Mesendoderm (in vitro differentiated cells): ENCODE measurements at places on chromosomes 2 and 18.

- no peak overlapping the region for H3K4me3 ChIP-seq
- H3K27ac ChIP-seq, result no peak overlapping the region
- H3K27me3 ChIP-seq, result no peaks in the 10 kb centered on the region
- no peaks in the 10 kb centered on the region for H3K4me1 ChIP-seq
- DNase-seq, result no peak
- H3K36me3 ChIP-seq, result no peaks in the 10 kb centered on the region
Observed at GRCh38 chr2:237539681-237540080, 26.7 kb upstream of the PRLH start.

DNA sequence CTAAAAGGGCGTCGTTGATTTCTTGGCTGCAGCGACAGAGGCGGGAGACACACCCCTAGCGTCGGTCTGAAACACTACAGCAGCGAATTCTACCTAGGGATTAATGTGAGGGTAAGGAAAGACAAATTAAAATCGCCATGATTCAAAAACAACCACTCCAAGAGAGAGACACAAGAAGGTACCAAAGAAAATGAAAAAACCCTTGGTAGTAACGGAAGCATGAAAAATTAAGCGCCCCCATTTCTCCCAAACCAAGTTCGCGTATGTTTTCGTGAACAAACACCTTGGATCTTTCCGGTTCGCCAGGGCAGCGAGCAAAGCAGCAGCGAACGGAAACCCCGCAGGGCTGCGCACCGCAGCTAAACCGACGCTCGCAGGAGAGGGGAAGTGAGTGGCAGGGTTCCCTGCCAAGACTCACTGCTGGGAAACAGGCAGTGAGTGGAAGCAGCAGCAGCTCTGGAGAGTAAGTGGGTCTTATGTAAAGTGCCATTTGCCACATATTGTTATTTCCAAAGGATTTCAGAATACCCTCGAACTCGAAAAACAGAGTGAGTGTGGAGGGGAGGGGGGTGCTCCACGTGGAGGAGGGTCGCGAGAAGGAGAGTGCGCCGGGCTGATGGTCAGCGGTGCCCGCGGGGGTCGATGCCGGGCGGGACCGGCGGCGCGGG, 1.0 kb downstream of the PPP3R1 start:
- peak overlapping the region; percentile 99 for H3K27ac ChIP-seq
- H3K4me1 ChIP-seq, result peaks cover 21% of the 10 kb centered on the region
- H3K4me3 ChIP-seq, result peak overlapping the region; percentile 92
- H3K27me3 ChIP-seq, result no peaks in the 10 kb centered on the region
- H3K36me3 ChIP-seq, result no peaks in the 10 kb centered on the region
- peak; percentile 90 for DNase-seq

DNA sequence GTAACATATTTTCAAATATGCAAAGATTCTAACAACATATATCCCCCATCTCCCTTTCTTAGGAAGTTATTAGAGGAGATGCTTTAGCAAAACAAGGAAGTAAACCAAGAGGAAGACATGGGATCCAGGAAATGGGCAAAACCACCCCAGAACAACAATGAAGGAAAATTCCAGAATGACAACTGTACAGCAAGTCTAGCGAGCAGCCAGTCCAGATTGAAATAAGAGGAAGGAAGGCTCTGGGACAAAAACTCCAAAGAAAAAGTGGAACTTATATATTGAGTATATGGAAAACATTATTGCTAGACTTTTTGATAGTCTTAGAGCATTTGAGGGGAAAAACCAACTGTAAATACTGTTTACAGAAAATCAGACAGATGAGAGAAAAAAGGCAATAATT, 2.9 kb upstream of the ARPC2 start:
- H3K27me3 ChIP-seq, result no peaks in the 10 kb centered on the region
- no peak overlapping the region for H3K4me3 ChIP-seq
- no peaks in the 10 kb centered on the region for H3K4me1 ChIP-seq
- DNase-seq, result no peak
- no peak overlapping the region for H3K27ac ChIP-seq

DNA sequence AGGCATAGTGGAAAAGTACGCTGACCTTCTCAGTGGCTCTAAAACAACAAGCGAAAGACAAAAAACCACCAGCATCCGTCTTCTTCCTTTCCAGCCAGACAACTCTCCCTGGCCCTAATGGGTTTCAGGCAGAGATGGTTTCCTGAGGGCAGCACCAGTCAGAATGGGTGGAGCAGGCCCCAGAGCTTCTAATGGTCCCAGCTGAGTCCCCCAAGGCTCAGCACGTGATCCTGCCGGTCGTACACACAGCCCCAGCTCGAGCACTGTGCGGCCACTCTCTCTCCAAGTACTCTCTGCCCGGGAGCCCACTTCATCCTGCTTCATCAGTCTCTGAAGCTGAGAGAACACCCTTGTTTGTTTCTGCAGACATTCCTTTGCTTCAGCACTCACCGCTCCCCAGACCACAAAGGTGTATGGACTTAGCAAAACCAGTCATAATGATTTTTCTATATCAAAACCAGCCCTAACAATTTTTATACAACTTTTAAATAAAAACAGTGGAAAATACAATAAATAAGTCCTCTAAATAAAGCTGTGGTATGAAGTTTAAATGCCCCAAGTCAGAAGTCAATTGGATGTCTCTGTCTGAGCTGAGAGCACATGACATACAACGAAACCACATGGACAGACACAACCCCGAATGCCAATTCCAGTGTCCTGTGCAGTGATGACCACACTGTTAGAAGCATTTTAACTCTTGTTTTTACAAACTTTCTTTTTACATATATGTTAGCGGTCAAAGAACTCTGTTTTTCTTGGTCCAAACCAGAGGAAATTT, 63.9 kb downstream of the PARD6G start:
- no peaks in the 10 kb centered on the region for H3K4me1 ChIP-seq
- H3K36me3 ChIP-seq, result no peaks in the 10 kb centered on the region
- H3K27me3 ChIP-seq, result no peaks in the 10 kb centered on the region
- H3K27ac ChIP-seq, result no peak overlapping the region

- no peaks in the 10 kb centered on the region for H3K27me3 ChIP-seq
- no peak overlapping the region for H3K4me3 ChIP-seq
- H3K27ac ChIP-seq, result no peak overlapping the region
- H3K4me1 ChIP-seq, result no peaks in the 10 kb centered on the region
- H3K36me3 ChIP-seq, result no peaks in the 10 kb centered on the region
- DNase-seq, result peak; percentile 8
Observed at GRCh38 chr2:227280895-227281294, 44.2 kb upstream of the MFF start.

DNA sequence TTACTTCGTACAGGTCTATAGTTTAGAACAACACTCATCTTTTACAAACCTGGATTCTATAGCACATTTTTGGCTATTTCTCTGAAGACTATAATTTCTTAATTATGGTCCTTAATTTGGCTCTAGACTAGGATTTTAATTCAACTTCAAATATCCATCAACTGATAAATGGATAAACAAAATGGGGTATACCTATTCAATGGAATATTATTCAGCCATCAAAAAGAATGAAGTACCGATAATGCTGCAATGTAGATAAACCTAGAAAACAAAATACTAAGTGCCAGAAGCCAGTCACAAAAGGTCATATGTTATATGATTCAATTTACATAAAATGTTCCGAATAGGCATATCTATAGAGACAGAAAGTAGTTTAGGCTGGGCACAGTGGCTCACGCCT, 15.2 kb upstream of the RIF1 start:
- H3K4me1 ChIP-seq, result no peaks in the 10 kb centered on the region
- H3K27me3 ChIP-seq, result no peaks in the 10 kb centered on the region
- H3K36me3 ChIP-seq, result no peaks in the 10 kb centered on the region
- H3K27ac ChIP-seq, result no peak overlapping the region
- no peak for DNase-seq
- no peak overlapping the region for H3K4me3 ChIP-seq

- H3K27me3 ChIP-seq, result no peaks in the 10 kb centered on the region
- no peaks in the 10 kb centered on the region for H3K36me3 ChIP-seq
- no peaks in the 10 kb centered on the region for H3K4me1 ChIP-seq
- DNase-seq, result no peak
Observed at GRCh38 chr2:51711766-51712165, 679.8 kb upstream of the NRXN1 start.

DNA sequence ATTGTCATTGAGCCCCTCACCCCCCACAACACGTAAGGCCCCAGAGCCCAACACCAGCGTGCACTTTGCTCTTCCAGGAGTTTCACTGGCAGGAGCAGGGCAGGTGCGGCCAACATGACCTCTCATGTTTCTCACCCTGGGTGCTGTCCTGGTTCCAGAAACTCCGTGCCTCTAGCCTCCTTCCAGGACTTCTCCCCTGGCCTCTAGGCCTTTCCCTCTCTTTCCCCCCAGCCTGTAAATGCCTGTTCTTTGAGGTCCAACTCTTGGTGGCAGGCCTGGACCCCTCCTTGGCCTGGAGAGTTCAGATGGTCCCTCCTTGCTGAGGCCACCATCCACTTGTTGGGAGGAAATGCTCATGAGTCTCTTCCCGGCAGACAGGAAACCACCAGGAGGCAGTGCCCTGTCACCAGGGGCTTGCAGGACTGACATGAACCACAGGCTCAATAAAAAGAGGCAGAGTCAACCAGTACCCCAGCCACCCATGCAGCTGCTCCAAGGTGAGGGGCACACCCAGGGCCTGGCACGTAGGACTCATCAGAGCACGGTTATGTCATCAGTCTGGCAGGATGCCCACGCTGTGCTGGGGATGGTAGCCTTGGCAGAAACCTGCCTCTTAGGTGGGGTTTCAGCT, 1.5 kb downstream of the MALL start:
- H3K27ac ChIP-seq, result no peak overlapping the region
- DNase-seq, result peak; percentile 45
- H3K36me3 ChIP-seq, result no peaks in the 10 kb centered on the region
- peaks cover 2% of the 10 kb centered on the region for H3K27me3 ChIP-seq
- H3K4me3 ChIP-seq, result no peak overlapping the region

- H3K27me3 ChIP-seq, result no peaks in the 10 kb centered on the region
- H3K27ac ChIP-seq, result no peak overlapping the region
- H3K4me3 ChIP-seq, result no peak overlapping the region
- H3K4me1 ChIP-seq, result no peaks in the 10 kb centered on the region
Observed at GRCh38 chr18:78527984-78528383, 451.6 kb upstream of the SALL3 start.

- peaks cover 2% of the 10 kb centered on the region for H3K4me1 ChIP-seq
- peak; percentile 43 for DNase-seq
- no peaks in the 10 kb centered on the region for H3K36me3 ChIP-seq
- H3K27me3 ChIP-seq, result peaks cover 3% of the 10 kb centered on the region
- H3K4me3 ChIP-seq, result peak overlapping the region; percentile 1
Observed at GRCh38 chr18:61333746-61334490, 688 bp downstream of the CDH20 start.
